Heart left ventricle (tissue), 16 donors: ENCODE measurements at places on chromosomes 5 and 9. TPM values are rescaled to one million over a fixed set of nuclear protein-coding genes. Genes with fewer than 3 reads are reported as not detected.

DNA sequence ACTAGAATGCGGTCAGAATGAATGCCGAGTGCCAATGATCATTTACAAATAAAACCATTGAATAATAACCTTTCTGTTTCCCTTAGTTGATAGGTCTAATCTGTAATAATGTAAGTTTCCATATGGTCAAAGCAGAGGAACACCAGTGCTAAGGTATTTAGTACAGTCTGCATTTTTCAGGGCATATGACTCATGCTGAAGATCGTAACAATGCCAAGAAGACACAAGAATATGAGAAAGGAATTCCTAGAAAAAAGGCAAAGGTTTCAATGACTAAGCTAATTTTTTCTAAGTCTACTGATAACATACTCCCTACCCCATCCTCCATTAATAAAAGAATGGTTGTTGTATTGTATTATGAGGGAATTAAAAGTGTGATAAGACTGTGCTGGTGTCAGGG is 2.8 kb downstream of the OR1L8 start:
- no peak overlapping the region for H3K27ac ChIP-seq
- no peaks in the 10 kb centered on the region for H3K36me3 ChIP-seq
- DNase-seq, result no peak
- H3K27me3 ChIP-seq, result no peaks in the 10 kb centered on the region
- H3K4me3 ChIP-seq, result no peak overlapping the region
- H3K4me1 ChIP-seq, result no peaks in the 10 kb centered on the region

GRCh38 chr5:60352992-60353599 is 346.9 kb downstream of the DEPDC1B start:
- no peaks in the 10 kb centered on the region for H3K4me1 ChIP-seq
- DNase-seq, result no peak
- H3K27ac ChIP-seq, result no peak overlapping the region
- no peaks in the 10 kb centered on the region for H3K36me3 ChIP-seq
- no peaks in the 10 kb centered on the region for H3K27me3 ChIP-seq

DNA sequence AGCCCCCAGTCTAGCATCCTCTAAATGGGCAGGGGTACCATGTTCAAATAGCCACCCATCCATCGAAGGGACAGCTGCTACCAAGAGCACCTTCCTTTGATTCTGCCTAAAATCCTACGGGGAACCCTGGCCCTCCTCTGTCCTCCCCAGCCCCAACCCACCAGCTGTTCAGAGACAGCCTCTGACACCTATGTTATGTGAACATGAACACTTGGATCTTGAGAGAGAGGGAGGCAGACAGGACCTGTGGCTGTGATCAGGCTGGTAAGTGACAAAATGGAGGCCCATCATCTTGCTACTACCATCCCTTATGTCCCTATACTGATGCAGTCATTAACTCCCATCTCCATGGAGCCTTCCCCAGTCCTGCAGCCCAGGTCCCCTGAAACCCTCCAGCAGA is 8.2 kb downstream of the SLC23A1 start:
- peaks cover 3% of the 10 kb centered on the region for H3K4me1 ChIP-seq
- H3K27me3 ChIP-seq, result no peaks in the 10 kb centered on the region
- H3K4me3 ChIP-seq, result no peak overlapping the region
- H3K27ac ChIP-seq, result no peak overlapping the region
- peaks cover 39% of the 10 kb centered on the region for H3K36me3 ChIP-seq

DNA sequence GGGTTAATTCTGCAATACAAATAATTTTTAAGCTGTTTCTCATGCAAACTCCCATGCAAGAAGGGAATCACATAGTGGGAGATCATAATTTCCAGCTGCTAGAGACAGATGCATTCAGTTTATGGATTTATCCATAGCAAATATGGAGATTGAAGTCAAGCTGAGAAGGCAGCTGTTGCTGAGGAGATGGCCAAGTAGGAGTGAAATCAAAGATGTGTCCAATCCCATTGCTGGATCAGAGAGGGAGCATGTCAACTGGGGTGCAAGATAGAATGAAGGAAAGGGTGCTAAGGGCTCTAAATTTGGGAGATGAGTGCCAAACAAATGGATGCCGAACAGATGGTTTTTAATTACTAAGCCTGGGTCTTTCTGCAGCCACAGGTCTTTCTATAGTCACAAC is 504.5 kb downstream of the NFIB start:
- H3K27ac ChIP-seq, result no peak overlapping the region
- H3K36me3 ChIP-seq, result no peaks in the 10 kb centered on the region
- H3K27me3 ChIP-seq, result no peaks in the 10 kb centered on the region
- H3K4me3 ChIP-seq, result no peak overlapping the region

DNA sequence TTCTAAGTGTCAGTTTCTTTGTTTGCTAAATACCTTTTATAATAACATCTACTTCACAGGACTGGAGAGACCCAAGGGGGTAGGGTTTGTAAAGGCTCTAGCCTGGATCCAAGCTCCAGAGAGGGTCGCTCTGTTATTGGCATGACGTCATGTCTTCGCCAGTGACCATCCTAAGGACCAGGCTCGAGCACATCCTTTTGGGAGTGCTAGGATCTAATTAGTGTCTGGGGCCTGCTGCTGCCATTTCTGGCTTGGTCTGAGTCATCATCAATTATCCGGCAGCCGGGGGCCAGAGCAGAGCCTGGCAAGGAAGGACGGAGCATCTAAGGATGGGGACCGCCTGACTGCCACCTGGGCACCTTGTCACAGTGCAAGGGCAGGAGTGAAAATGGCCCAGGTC is 153.0 kb downstream of the NSG2 start:
- H3K4me1 ChIP-seq, result no peaks in the 10 kb centered on the region
- no peak overlapping the region for H3K27ac ChIP-seq
- no peaks in the 10 kb centered on the region for H3K27me3 ChIP-seq
- DNase-seq, result no peak
- H3K4me3 ChIP-seq, result no peak overlapping the region
- no peaks in the 10 kb centered on the region for H3K36me3 ChIP-seq

DNA sequence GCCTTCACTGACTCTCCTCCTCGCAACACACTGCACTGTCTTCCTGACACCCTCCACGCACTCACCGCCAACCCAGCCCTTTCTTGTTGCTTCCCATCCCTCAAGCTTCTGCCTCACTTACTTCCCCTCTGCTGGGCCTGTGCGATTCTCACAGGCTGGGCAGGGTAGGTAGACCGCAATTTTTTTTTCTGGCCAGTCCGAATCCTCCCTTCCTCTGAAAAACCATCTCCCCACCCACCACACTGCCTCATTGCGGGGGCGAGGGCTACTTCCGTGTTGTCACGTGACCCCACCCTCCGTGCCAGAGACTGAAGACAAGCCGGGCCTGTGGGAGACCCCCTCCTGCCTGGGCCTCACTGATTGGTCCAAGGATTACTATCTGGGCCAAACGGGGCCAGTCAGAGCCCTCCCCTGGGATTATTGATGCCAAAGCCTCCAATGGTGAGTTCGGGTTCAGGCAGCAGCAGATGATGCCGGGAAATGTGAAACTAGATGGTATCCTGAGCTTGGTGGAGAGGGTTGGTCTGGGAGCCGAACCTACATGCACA is 73.1 kb downstream of the STK10 start:
- H3K27ac ChIP-seq, result no peak overlapping the region
- H3K4me1 ChIP-seq, result peaks cover 29% of the 10 kb centered on the region
- no peak overlapping the region for H3K4me3 ChIP-seq
- DNase-seq, result peak; percentile 42

DNA sequence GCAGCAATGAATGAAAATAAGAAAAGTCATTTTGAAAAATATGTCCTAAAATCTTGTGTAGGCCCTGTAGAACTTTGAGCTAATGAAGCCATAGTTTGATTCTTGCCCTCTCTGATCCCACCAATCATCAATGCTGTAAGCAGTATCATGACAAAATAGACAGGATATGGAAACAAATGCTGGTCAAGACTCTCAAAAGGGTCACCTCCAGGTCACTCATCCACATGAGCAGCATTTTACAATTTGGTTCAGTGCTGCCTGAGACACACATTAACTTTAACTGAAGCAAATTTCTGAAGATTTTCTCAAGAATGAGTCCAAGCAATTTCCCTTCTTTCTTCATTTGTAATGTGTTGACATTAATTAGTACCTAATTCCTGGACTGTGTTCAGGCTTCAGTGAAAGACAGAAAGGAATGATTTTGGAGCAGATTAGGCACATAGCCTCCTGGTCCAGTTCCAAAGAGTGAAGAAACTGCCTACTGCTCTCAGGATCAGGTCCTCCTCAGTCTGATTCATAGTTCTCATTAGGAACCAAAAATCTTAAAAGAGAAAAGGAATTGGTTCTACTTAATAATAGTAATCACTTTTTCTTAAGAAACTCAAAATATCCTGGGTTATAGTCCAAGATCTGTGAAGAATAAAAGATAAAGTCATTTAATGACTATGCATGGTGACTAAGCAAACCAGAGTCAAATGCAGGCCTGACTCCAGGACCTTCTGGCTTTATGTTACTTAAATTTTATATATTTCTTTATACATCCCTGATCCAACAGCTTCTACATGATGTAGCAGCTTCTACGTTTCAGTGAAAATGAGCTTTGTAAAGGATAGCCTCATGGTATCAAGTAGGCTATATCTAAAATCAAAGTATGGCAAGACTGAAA is 192.1 kb upstream of the RGMB start:
- no peaks in the 10 kb centered on the region for H3K27me3 ChIP-seq
- no peak overlapping the region for H3K4me3 ChIP-seq
- no peak for DNase-seq

- H3K27ac ChIP-seq, result no peak overlapping the region
- peaks cover 5% of the 10 kb centered on the region for H3K4me1 ChIP-seq
- no peaks in the 10 kb centered on the region for H3K27me3 ChIP-seq
- DNase-seq, result no peak
- H3K4me3 ChIP-seq, result no peak overlapping the region
These were observed 119.8 kb downstream of the ENTREP1 start for GRCh38 chr9:69444791-69445190.

DNA sequence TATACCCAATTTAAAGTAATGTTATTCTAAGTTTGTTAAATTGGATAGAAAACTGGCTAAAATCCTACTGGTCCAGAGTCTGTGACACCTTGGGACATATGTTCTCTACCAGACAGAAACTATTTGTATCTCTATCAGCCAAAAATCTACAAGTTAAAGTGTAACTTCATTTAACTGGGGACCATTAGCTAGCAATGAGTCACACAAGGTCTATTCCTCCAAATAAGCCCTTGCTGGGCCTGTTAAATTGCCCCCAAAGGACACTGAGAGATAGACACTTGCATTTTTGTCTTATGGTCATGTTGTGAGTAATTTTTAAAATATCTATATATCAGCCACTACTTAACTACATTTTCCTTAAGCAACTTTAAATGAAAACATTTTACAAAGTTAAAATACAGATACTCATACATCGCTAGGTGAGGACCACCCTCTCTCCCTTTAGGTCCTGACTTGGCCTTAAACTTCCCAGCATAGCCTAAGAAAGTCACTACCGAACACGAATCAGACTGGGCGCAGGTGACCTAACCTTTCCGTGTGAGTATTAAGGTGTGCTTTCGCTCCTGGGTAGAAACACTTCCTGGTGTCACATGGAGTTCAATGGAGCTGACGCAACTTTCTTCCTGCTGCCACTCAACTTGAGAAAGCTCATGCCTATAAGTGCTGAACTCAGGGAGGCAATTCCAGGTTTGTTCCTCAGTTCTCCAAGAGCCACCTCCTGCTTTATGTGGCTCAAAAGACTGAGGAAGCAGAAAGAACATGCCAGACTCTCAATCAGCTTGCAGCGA is 249.1 kb downstream of the DIRAS2 start:
- no peaks in the 10 kb centered on the region for H3K27me3 ChIP-seq
- DNase-seq, result no peak
- H3K36me3 ChIP-seq, result no peaks in the 10 kb centered on the region

DNA sequence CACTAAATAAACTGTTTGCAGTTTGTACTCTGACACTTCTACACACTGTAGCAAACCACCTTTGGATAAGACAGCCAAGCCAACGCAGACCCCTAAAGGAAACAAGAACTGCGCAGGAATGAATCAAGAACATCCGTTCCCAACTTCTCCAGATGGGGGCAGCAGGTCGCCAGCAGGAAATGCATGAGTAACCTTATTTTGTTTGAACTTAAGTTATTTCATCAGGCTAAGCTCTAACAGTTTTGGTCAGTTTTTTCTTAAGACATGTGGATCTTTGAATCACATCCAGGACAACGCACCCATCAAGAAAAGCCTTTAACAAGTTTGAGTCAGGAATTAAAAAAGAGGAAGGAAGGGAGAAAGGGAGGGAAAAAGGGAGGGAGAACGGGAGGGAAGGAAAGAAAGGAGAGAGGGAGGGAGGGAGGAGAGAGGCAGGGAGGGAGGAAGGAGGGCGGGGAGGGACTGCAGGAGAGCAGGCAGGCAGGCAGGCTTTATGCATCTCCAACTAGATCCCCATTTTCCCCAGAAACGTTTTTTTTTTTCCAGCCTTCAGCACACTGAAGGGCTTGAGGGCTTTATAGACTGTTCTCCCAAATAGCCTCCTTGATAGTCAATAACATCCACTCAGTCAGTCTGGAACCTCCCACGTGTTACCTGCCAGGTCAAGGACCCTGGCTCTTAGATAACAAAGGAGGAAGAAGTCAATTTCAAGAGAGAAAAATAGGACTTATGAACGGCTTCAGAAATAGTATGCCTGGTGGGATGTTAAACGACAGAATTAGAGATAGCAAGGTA is 22.2 kb downstream of the BHMT start:
- peak; percentile 51 for DNase-seq
- peaks cover 5% of the 10 kb centered on the region for H3K4me1 ChIP-seq
- H3K4me3 ChIP-seq, result peak overlapping the region; percentile 5
- H3K27ac ChIP-seq, result peak overlapping the region; percentile 76
- H3K27me3 ChIP-seq, result no peaks in the 10 kb centered on the region

GRCh38 chr5:64872044-64872443 is 103.3 kb downstream of the CWC27 start:
- DNase-seq, result no peak
- no peaks in the 10 kb centered on the region for H3K27me3 ChIP-seq
- no peak overlapping the region for H3K4me3 ChIP-seq
- no peak overlapping the region for H3K27ac ChIP-seq
- no peaks in the 10 kb centered on the region for H3K4me1 ChIP-seq
- no peaks in the 10 kb centered on the region for H3K36me3 ChIP-seq

DNA sequence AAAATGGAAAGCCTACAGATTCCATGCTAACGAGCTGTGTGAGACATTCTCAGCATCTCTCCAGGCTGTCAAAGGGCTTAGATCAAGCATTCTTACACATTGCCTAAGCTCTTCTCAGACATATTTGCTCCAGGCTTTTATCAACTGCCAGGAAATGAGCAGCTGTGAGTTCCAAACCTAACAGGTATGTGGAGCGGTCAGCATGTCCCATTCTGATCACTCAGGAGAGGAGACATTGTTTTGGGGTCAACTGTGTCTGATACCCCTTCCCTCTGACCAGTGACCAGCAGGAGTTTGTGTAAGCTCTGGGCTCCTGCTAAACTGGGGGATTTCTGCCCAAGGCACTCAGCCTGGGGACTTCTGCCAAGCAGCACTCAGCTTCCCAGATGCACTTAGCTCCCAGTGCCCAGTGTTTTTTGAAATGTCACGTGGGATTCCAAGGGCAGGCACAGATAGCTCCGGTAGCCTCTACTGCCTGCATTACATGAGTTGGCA is 229.1 kb downstream of the SEC61B start:
- H3K4me3 ChIP-seq, result no peak overlapping the region
- no peaks in the 10 kb centered on the region for H3K36me3 ChIP-seq
- peak overlapping the region; percentile 34 for H3K27ac ChIP-seq
- H3K27me3 ChIP-seq, result no peaks in the 10 kb centered on the region

The SH3RF2 gene
- 83.2 TPM for total RNA-seq

The IL4 gene
- not detected for total RNA-seq

The PRDM12 gene
- total RNA-seq, result not detected

The TAF11L8 gene
- not detected for total RNA-seq

The C9orf72 gene
- 12.0 TPM for total RNA-seq

The C9 gene
- total RNA-seq, result not detected

The TNC gene
- 14.6 TPM for total RNA-seq

The HCN1 gene
- total RNA-seq, result not detected

The CHSY3 gene
- 1.1 TPM for total RNA-seq

The GEMIN5 gene
- total RNA-seq, result 14.0 TPM
